ENCODE measurements at places on chromosomes 2 and 18. TPM values are rescaled to one million over a fixed set of nuclear protein-coding genes. Genes with fewer than 3 reads are reported as not detected.

The SP140 gene
- total RNA-seq: not detected

DNA sequence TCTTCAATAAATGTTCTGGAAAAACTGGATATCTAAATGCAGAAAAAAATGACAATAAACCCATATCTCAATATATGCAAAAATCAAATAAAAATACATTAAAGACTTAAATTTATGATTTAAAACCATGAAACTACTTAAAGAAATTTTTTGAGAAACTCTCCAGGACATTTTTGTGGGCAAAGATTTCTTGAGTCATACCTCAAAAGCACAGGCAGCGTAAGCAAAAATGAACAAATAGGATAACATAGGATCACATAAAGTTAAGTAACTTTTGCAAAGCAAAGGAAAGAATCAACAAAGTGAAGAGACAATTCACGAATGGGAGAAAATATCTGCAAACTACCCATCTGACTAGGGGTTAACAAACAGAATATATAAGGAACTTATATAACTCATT, 1545.5 kb downstream of the SUCLG1 start:
- no peak for DNase-seq

DNA sequence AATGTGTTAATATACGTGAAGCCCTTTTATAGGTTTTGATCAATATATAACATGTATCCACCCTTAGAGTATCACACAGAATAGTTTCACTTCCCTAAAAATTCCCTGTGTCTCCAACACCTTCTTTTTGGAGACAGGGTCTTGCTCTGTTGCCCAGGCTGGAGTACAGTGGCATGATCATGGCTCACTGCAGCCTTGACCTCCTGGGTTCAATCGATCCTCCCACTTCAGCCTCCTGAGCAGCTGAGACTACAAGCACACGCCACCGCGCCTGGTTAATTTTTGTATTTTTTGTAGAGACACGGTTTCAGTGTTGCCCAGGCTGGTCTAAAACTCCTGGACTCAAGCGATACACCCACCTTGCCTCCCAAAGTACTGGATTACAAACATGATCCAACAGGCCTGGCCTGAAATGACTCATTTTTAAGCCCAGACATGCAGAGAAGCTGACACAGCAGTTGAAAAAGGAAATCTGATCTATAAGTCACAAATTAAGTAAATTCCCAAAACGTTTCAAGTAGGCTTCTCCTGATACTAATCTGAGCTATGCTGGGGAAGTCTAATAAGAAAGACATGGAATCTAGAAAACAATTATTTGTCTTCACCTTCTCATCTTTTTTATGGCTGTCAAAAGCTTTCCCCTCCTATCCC, 2.9 kb downstream of the DUSP11 start:
- DNase-seq: no peak

- no peak for DNase-seq
Measured at GRCh38 chr2:70145851-70146739, 44.7 kb downstream of the C2orf42 start.

DNA sequence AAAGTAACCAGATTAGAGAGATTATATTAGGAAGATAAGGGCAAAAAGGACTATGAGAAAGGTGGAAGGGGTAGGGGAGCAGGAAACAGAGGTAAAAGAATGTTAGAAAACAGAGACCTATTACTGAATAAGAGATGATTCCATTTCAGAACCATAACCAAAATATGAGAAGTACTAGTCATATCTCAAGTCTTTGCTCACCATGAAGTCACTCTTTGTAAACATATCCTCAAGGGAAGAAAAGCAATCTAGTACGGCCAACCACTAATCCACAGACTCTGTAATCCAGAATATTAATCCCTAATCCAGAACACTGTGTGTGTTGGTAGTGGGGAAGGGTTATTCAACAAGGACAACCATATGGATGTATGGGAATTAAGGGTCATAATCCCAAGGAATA, 92.0 kb downstream of the CDCA7 start:
- DNase-seq: no peak

DNA sequence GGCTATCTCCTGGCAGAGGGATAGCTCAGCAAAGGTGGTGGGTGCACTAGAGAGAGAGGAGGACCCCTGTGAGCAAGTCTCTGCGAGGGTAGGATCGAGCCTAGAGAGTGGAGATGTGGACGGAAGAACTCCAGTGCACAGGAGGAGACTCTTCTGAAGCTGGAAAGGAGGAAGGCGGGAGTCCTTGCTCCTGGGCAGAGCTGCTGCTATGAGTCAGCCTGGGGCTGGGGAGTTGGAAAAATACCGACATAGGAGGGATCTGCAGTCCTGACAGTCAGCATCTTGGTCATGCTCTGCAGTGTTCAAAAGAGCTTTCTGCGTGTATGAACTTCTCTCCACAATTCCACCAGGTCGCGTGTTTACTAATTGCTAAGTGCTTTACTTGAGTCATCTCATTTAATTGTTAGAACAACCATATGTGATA, 233.8 kb downstream of the LDLRAD4 start:
- no peak for DNase-seq

- DNase-seq: no peak
Measured at GRCh38 chr2:17879913-17880274, 1.4 kb downstream of the KCNS3 start.

GRCh38 chr2:13260402-13260801, 543.7 kb downstream of the TRIB2 start:
- DNase-seq: no peak

The KCNS3 gene
- total RNA-seq: 5.5 TPM

GRCh38 chr2:170396799-170397459, 219.0 kb downstream of the MYO3B start:
- no peak for DNase-seq

The RAPGEF4 gene
- total RNA-seq: 8.7 TPM

DNA sequence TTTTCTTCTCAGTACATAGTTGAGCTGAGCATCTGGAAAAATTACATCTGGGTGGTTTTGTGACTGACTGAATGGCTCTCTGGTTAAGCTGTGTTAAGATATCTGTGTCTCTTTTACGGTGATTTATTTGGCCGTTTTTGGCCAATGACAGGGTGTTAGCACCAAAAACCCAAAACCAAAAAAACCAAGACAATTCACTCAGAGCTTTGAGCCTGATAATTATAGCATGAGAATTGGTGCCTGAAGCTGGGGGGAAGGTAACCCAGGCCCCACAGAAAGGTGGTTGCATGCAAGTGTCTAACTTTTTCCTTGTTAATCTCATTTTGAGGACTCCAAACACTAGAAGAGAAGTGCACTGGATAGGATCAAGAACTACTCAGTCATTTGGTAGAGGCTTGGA, 4.5 kb downstream of the CD28 start:
- no peak for DNase-seq

GRCh38 chr18:53796040-53796729, 428.3 kb downstream of the MBD2 start:
- DNase-seq: no peak

The RNU2-63P gene
- total RNA-seq: 8.2 TPM

The ZEB2 gene
- 121 TPM for total RNA-seq

DNA sequence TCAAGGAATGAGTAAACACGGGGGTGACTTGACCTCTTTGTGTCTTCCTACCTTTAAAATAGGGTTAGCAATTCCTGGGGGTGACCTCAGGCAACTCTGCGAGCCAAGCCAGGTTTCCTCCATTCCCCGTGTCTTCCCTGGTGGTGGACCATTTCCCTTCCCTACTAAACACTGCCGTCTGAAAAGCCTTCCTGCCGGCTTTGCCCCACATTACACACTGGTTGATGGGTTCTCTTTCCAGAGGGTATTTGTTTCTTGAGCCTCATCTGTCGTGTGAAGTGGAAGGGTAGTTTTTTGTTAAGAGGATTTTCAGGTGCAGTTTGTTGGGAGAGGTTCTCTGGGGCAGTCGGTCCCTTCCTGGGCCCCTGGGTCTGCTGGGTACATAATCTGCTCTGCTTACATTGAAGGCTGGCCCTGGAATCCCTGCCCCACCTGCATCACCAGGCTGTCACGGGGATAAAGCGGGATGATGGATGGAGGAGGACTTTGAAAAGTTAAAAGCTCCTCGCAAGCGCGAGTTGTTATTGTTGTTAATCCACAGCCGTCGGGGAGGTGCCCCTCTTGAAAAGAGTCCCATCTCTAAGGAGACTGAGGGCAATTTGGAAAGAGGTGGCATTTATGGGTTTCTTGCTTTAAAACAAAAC, 175.4 kb upstream of the SPRED2 start:
- DNase-seq: no peak

The NR4A2 gene
- 2.2 TPM for total RNA-seq

DNA sequence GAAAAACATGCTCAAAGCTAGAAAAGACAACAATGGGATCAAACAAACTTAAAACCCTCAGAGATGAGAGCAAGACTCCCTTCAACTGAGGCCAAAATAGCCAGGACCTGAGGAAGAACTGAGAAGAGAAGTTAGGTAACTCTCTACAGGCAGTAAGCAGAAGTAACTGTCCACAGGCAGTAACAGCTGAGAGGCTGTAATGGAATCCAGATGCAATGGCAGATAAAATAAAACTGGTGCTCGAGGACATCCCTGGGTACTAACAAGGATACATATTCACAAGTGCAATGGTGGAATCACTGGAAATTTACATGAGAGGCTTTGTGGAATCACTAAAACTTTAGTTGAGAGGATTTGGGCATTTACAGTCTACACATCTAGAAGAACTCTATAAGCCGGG, 30.4 kb upstream of the C2orf66 start:
- DNase-seq: no peak

The KLHL14 gene
- total RNA-seq: not detected

The LIMS3 gene
- 0.98 TPM for total RNA-seq

DNA sequence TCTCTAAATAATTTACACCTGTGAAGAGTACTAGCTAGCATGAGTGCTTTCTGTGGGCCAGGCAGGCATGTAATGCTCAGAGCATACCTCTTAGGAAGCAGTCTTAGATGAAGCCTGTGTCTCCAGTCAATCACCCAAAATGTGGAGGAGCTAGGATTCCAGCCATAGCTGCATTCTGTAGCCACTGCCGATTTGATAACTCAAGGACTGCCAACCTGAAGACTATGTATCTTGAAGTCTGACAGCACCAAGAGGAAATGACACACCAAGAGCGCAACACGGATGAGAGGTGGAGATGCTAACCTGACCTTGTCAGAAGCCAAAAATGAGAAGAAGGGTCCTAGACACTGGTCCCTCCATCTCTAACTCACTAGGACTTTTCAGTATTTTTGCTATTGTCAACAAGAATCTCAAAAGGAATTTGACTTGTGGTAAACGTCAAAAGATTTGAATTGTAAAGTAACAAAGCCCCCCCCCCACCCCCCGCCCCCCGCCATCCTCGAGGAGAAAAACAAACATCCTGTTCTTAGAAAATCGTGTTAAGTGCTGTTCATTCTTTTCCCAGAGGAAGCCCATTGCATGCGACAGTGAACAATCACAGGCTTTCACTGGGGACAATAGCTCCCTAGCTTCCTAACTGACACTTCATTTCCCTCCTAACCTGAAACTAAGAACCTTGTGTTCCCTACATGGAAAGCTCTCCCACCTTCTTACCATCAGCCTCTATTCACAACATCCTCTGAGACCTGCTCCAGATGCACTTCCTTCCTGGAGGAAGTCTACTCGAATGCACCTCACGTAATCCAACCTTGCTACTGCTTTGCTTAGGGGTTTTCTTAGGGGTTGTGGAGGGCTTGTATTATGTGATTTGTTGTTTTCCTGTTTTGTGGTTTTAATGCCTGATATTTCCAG, 14.7 kb downstream of the CDC42EP3 start:
- no peak for DNase-seq

The TXNDC2 gene
- not detected for total RNA-seq

DNA sequence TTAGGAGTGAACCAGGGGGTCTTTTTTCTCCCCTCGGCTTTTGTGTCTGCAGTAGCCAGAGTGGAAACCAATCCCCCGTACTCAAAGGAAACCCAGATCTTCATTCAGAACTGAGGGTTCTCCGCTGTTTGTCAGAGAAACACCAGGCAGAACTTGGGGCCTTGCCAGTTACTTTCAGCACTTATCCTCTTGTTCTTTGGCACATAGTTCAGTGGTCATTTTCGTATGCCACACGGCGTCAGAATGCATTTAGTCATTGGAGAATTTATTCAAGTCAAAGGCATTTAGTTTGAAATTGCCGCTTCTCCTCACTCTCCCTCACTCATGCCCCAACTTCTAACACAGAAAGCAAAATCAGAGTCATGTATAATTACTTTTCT, 102.9 kb downstream of the CABLES1 start:
- no peak for DNase-seq

- no peak for DNase-seq
Measured at GRCh38 chr2:231387904-231388724, 7.4 kb upstream of the B3GNT7 start.

DNA sequence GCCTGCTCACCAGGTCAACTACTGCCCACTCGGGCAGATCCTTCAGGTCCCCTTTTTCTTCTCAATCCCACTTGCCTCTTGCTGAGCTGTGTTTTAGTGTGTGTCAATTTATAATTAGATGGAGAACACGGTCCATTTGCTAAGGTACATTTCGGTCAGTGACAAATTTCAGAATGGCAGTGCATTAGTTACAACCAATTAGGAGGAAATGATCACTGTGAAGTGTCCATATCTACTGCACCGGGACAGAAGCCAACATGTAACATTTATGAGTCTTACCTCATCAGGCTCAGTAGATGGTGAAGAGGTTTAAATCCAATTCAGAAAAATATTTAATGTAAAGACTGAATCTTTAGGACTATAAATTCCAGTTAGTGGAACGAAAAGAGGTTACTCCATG, 47.7 kb downstream of the CMPK2 start:
- no peak for DNase-seq

DNA sequence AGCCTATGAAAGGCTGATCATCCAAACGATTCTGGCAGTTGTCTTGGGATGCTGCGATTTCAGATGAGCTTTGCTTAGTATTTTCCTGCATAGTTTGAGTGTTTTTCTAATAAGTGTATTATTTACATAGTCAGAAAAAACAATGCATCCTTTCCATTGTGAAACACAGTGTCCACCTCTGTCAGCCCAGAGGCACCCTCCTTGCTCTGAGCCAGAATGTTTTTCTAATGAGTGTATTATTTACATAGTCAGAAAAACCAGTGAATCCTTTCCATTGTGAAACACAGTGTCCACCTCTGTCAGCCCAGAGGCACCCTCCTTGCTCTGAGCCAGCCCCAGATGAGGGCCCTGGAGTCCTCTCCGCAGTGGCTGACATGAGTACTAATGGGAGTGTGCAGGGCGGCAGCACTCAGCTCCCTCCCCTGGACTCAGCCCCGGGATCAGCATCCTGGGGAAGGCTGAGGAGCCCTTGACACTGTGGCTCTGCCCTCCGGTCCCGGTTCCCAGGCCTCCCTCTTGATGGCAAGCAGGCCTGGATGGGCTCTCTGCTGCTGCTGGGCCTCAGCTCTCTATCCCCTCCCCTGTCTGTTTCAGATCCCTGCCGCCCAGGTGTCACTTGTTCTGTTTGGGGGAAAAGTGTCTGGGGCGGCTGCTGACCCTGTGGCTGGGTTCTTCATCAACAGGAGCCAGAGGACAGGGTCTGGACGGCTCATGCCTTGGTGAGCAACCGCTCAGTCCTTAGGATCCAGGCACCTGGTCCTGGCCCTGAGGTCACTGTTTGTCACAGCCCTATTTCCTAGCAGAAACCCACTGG, 5.9 kb downstream of the MFSD2B start:
- no peak for DNase-seq

DNA sequence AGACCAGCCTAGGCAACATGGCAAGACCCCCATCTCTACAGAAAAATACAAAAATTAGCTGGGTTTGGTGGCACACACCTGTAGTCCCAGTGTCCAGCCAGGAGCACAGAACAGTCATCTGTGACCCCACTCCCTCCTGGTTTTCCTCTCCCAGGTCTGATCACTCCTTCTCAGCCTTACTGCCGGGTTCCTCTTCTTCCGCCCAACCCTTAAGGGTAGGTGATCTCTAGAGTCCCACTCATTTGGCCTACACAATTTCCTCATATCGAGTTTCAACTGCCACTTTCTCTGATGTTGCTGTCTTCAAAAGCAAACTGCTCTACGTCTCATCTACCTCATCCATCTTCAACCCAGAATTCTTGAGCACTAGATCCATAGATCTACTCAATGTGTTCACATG, 13.4 kb upstream of the MAT2A start:
- no peak for DNase-seq
